ENCODE measurements at places on chromosomes 1 and 21.
A peak's percentile ranks its signal among the peaks of the same experiment; 100 is the strongest.

GRCh38 chr1:10471411-10472219, 714 bp downstream of the DFFA start:
- no peak for DNase-seq

DNA sequence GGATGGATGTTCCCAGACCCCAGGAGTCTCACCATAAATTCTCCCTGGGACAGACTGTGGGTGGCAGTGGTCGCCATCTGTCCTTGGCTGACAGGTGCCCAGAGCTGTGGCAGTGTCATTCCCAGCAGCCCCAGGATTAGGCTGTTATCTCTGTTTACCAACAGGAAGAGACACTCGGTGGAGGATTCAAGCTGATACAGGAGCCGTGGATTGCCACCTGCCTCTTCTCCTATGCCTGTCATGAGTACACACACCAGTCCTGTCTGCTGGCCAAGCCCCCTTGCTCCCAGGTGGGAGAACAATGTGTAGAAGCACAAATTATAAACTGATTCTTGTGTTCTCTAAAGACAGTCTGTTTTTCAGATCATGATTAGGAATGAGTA, 152.6 kb downstream of the ETS2 start:
- no peak for DNase-seq

DNA sequence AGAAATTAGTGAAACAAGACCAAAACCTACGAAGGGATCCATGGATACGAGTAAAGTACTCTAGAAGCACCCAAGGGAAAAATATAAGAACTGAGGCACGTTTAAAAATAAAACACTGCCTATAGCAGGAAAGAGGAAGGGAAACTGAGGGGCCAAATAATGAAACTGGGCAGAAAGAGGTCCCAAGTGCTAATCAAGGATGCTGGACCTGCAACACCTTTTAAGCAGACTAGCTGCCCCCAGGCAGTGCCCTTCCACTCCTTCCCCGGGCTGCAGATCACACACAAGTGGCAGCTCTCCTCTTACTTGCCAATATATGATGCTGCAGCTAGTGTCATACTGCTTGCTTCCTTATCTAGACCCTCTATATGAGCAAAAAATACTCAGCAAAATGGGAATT, 7.6 kb upstream of the OTUD7B start:
- no peak for DNase-seq

- DNase-seq, result no peak
Observed at GRCh38 chr1:38624336-38625039, 235.1 kb downstream of the RRAGC start.

DNA sequence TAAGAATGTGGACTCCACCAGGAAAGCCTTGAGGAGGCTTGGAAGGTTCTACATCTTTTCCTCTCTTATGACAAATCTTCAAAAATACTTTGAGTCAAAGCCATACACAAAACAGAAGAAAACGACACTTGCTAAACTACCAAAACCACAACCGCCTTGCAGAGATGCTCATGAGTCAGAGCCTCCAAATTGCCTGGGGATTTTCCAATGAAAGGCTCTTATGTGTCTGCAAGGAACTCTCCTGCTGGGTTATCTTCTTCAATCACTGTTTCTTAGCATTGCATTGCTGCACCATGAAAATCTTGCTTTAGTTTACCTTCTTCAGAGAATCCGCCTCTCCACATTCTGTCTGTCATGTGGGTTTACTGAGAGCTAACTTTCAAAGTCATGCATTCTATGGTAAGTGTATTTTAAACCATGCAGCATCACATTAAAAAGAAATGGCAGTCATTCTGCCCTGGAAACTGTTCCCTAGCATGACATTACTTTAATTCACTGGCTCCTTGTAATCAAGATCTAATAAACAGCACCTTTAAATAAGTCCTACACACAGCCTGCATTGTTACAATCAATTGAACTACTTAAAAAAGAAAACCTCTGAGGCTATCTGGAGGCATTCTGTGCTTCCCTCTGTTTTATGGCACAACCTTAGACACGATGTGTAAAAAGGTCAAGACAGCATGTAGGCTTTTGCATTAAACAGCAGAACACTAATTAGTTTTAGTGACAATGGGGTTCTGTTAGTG, 210.0 kb upstream of the FOXD3 start:
- DNase-seq, result no peak

DNA sequence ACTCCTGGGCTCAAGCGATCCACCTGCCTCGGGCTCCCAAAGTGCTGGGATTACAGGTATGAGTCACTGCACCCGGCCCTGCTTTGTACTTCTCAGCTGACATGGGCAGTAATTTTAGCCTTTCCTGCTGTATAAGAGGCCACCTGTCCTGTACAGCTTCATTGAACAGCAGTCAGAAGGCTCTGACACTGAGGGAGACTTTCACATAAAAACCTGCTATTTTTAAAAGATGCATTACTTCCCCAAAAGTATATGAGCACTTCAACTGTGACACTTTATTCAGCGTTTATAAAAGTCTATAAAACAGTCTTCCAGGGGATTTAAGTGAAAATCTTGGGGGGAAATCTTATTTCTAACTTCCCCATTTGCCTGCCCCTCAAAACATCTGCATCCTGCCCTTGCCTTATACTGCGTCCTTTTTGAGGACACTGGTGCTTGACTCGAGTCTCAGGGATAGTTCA, 17.6 kb downstream of the RNU5D-1 start:
- no peak for DNase-seq

DNA sequence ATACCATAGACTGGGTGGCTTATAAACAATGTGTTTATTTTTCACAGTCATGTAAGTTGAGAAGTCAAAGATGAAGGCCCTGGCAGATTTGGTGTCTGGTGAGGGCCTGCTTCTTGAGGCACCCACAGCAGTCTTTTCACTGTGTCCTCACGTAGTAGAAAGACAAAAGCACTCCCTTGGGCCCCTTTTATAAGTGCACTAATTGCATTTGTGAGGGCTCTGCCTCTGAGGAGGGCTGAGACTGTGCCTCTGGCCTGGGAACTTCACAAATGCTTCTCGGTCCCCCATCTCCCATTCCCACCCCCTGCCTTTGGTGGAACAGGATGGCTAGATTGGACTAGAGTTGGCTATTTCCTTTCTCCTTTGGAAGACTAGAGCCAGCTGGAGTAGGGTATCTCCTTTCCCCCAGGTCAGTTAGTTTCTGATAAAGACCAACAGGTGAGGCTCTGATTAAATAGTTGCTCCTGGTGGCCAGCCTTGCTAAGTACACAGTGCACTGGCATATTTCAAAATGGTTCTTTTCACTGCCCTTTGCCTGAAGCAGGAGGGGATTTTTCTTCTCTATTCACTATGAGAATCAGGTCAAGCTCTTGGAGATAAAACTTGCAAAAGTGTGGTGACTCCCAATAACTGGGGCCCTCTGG, 82.9 kb downstream of the PLPPR4 start:
- no peak for DNase-seq

DNA sequence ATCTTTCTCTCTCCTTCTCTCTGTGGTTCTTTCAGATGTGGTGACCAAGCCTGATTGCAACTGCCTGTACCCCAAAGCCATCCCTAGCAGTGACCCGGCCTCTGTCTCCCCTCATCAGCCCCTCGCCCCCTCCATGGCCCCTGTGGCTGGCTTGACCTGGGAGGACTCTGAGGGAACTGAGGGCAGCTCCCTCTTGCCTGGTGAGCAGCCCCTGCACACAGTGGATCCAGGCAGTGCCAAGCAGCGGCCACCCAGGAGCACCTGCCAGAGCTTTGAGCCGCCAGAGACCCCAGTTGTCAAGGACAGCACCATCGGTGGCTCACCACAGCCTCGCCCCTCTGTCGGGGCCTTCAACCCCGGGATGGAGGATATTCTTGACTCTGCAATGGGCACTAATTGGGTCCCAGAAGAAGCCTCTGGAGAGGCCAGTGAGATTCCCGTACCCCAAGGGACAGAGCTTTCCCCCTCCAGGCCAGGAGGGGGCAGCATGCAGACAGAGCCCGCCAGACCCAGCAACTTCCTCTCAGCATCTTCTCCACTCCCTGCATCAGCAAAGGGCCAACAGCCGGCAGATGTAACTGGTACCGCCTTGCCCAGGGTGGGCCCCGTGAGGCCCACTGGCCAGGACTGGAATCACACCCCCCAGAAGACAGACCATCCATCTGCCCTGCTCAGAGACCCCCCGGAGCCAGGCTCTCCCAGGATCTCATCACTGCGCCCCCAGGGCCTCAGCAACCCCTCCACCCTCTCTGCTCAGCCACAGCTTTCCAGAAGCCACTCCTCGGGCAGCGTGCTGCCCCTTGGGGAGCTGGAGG, 12.7 kb downstream of the CSF1 start:
- DNase-seq, result no peak

DNA sequence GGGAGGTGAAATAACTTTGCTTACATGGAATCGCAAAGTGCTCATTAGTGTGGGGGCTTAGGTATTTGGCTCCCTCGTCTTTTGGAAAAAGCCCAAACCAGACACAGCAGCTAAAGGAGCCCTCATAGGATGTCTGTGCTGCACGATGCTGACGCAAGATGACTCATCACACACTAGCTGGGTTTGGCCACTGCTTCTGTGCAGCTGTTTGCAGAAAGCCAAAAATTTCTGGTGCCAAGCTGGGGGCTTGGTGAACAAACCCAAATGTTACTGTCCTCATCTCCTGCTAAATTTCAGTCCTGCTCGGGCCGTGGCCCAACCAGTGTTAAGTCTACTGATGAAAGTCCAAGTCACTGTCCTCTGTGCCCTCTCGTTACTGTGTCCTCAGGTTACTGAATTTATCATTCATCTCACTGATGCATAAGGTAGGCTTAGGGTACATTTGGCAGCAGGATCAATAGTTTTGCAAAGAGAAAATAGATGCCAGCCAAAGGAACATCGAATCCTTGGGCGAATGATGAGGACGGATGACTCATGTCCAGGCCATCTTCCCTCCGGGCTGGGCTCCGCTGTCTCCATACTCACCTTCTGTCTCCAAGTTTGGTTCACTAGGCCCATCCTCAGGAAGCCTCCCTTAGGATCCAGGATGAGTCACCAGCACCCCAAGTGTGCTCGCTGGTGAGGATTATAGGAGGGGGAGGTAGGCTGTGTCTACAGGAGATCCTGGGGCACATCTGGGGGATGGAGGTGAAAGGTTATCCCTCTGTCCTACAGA, 177.7 kb downstream of the ADSS2 start:
- DNase-seq, result peak; percentile 83

GRCh38 chr1:186429017-186429416, 31.9 kb downstream of the PDC start:
- no peak for DNase-seq

GRCh38 chr1:25568090-25568833, 24.9 kb downstream of the LDLRAP1 start:
- peak; percentile 98 for DNase-seq

DNA sequence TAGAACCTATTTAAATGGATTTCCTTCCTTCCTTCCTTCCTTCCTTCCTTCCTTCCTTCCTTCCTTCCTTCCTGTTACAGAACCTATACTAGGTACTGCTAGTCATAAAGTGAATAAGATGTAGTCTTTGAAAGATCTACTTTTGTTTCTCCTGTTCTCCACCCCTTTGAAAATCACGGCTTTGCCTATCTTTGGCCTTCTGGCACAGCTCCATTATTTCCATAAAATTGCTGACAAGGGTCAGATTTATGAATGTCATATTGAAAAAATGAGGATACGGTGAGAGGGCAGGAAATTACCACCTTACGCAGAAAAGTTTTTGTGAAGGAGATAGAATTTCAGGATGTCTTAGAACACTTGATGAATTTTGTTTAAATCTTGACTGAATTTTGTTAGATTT, 18.1 kb upstream of the HMCN1 start:
- DNase-seq, result no peak

DNA sequence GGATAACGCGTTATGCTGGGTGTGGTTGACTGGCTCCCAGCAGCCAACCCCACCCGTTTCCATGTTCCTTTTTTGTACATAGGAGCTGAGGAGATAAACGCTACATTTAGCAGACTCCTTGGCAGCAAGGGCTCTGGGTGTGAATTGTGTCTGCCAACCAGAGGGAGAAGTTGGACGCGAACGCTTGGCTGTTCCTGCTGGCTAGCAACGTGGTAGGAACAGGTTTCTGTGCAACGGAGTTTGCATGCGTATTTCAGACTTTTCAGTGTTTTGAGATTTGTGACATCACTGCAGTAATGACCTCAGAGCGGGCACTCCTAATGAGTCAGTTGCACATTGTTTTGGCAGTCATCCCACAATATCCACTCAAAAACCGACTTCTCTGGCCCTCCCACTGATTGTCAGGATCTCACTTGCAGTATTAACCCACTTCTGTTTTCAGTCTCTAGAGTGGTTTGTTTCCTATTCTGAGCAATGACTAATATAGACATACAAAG, 98.7 kb upstream of the RGS1 start:
- no peak for DNase-seq

- DNase-seq, result no peak
Observed at GRCh38 chr1:89198491-89199072, at the start of gene GBP4. Gene GBP4 (minus strand): TSS chr1:89198942. CDS start chr1:89198834, 108 bp downstream.

GRCh38 chr1:18638835-18639364, 8.3 kb downstream of the PAX7 start:
- DNase-seq, result no peak

Measured in RWPE2 (cell line).